ENCODE measurements at places on chromosomes 12 and 14.

DNA sequence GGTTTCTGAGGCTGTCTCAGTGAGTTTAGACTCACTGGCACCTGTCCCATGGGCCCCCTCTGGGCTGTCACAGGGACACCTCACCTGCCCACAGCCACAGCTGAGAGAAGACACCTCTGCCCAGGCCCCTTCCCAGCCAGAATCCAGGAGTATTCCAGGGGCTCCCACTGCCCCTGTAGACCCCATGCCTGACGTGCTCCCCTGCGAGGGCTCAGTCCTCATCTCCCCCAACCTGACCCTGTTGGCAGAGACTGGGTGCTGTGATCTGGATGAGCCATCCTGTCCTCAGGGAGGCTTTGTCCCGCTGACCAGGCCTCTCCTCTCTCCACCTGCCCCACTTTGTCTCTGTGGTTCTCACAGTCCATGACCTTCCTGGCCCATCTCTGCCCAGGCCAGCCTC, 89.4 kb downstream of the DHRS2 start:
- DNase-seq: no peak

- no peak for DNase-seq
Observed at GRCh38 chr12:4044736-4045730, 171.8 kb upstream of the PARP11 start.

DNA sequence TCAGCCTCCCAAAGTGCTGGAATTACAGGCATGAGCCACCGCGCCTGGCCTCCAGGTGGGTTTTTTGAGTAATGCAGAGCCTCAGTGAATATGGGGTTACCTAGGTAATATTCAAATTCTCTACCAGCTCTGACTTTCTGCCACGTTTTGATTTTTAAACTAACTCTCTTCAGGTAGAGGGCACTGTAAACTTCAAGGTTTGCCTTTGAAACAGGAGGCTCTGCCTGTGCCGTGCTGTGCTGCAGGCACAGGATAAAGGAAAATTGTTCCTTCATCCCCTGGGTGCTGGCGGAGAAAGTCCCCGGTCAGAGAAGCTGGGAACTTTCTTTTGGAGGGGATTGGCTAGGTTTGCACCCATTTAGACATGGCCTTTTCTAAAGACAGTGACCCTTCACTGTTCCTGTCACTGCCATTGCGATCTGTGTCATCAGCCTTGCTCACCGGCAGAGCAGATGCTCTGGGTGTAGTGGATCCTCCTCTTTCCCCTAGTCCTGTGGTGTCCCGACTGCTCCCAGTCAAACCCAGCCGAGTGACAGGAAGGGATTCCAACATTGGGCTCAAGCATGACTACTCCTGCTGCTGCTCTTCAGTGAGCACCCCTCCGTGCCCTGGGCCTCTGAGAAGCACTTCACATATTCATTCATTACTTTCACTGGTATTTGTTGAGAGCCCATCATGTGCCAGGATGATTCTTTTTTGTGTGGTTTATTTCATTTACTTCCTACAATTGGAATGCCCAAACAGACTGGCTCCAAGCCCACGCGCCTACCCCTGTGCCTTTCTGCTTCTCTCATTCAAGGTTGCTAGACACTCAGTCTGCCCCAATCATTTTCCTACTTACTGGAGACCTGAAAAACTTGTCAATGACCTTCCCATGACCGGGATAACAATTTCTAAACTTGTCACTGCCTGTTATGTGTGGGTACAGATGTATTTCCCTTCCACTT, 103.6 kb downstream of the TMEM30B start:
- no peak for DNase-seq

GRCh38 chr12:87280893-87281292, 748.3 kb downstream of the C12orf50 start:
- DNase-seq: no peak

DNA sequence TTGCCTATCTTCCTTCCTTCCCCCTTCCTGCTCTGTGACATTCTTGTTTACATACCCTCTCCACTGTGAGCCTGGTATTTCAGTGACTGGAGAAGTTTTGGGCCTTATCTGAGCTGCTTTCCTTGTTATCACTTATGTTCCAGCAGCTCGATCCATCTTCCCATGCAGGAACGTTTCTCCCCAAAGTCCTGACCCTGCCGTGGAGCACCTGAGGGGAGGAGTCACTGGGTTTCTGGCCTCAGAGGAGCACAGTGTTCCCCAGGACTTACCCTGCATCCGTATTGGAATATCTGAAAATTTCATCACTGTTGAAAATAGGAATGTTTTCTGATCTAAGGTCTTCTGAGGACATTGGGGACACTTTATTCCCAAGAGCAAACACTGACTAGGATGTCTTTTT, 141.8 kb downstream of the CACNA1C start:
- no peak for DNase-seq

- no peak for DNase-seq
Observed at GRCh38 chr14:104599446-104599845, 5.1 kb downstream of the TMEM179 start.

DNA sequence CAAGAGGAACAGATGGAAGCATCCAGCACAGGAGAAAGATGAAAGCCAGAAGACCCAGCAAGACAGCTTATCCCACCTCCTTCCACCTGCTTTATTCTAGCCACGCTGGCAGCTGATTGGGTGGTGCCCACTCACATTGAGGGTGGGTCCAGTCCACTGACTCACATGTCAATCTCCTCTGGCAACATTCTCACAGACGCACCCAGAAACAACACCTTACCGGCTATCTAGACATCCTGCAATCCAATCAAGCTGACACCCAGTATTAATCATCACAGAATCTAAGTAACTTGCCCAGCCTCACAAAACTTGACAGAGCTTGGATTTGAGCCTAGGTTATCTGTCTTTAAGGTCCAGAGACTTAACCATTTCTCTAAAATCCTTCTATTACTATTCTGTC, 208.9 kb downstream of the PAH start:
- no peak for DNase-seq

GRCh38 chr14:32913725-32914124, 25.0 kb upstream of the NPAS3 start:
- DNase-seq: no peak

DNA sequence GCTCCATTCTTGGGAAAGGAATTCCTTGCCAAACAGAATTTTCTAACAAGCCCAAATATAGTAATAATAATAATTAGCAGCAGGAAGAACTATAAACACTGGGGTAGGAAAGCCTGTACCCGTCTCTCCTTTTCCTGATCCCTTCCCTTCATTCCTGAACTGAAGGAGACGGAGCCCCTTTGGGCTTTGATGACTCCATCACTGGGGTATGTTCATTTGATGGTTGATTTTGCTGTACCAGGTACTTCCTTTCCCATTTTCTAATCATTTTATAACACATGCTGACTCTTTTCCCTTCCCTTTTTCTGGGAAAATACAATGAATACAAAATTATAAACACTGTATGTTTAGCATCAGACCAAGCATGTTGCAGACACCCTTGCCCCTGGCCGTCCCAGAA, 3.6 kb upstream of the RCOR1 start:
- no peak for DNase-seq

All from stimulated activated CD4-positive, alpha-beta T cell treated with anti-CD3 and anti-CD28 coated beads, Interleukin-1b, Interleukin-23, amount 100 ng/mL, for 1 hour (primary cell).